ENCODE measurements at places on chromosomes 1 and 21.

- no peak for DNase-seq
- peaks cover 35% of the 10 kb centered on the region for H3K27me3 ChIP-seq
- H3K4me3 ChIP-seq: no peak overlapping the region
- H3K27ac ChIP-seq: no peak overlapping the region
Measured at GRCh38 chr1:161989108-161989507, 34.6 kb downstream of the OLFML2B start.

DNA sequence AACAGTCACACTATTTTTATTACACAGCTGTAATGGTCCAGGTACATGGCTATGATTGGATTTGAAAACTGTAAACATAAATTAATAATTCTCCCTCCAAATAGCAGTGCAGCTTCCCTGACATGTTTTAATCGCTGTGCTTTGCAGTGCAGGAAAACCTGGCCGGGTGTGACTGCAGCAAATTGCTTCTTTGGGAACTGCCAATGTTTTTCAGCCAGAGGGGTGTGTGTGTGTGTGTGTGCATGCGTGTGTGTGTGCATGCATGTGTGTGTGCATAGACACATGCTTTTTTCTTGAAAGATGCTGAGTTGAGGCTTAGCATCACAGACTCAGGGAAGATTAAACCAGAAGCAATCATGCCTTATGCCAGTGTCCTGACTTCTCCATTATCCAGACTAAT, 231.2 kb downstream of the PRDM2 start:
- no peaks in the 10 kb centered on the region for H3K36me3 ChIP-seq
- DNase-seq: no peak
- peaks cover 34% of the 10 kb centered on the region for H3K27me3 ChIP-seq
- no peaks in the 10 kb centered on the region for H3K4me1 ChIP-seq
- no peak overlapping the region for H3K4me3 ChIP-seq
- no peak overlapping the region for H3K27ac ChIP-seq

DNA sequence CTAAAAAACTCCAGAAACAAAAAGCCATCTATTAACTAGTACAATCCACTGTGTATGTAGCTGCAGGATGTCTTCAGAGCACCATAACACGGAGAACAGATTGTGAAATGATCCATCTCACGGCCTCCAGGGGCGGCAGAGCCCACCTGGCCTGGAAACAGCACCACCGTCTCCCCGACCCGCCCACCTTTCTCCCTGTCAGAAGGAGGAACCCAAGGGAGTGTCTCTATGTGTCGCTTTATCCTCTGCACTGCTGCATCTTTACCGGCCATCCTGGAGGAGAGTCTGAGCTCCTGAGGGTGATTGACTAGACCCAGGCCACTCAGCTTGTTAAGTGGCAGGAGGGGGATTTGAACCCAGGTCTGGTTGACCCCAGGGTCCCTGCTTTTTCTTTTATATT, 405.0 kb downstream of the MATN1 start:
- no peaks in the 10 kb centered on the region for H3K36me3 ChIP-seq
- no peak overlapping the region for H3K4me3 ChIP-seq
- no peak for DNase-seq
- peaks cover 73% of the 10 kb centered on the region for H3K27me3 ChIP-seq
- no peak overlapping the region for H3K27ac ChIP-seq

- no peaks in the 10 kb centered on the region for H3K36me3 ChIP-seq
- peaks cover under 1% of the 10 kb centered on the region for H3K27me3 ChIP-seq
- H3K4me3 ChIP-seq: no peak overlapping the region
- no peak for DNase-seq
Measured at GRCh38 chr1:103459346-103459745, 66.2 kb upstream of the RNPC3 start.

DNA sequence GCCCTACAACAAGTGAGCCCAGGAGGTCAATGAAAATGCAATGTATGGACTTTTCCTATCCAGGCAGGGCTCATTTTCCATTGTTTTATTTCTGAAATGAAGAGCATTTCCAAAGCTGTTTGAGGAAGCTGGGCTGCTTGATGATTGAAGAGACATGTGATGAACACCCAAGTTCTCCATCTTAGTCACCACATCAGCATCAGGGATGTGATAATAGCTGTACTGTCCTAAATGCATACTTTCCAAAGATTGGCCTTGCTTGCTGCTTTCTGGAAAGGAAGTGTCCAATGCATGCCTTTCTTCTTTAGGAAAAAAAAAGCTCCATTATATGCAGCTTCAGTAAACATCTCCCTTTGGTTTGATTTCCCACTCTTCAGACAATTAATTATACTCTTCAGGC, 425.9 kb upstream of the RUNX1 start:
- H3K4me1 ChIP-seq: peaks cover 12% of the 10 kb centered on the region
- no peak overlapping the region for H3K27ac ChIP-seq
- H3K27me3 ChIP-seq: peaks cover 46% of the 10 kb centered on the region
- no peak overlapping the region for H3K4me3 ChIP-seq

DNA sequence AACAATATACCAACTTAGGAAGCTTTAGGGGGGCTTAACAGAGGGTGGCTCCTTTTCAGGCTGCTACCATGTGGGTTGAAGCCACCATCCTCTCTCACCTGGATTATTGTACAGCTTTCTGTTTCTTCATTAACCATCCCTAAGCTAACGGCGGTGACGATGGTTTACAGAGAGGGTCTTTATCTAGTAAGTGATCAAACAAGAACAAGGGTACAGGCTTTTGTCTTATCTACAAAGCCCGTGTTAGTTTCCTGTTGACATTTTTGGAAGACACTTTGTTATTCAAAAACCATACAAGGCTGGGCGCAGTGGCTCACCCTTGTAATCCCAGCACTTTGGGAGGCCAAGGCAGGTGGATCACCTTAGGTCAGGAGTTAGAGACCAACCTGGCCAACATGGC, 20.4 kb downstream of the SLC25A33 start:
- no peak overlapping the region for H3K4me3 ChIP-seq
- H3K27ac ChIP-seq: peak overlapping the region; percentile 87
- peaks cover 12% of the 10 kb centered on the region for H3K4me1 ChIP-seq
- peaks cover 6% of the 10 kb centered on the region for H3K36me3 ChIP-seq
- no peak for DNase-seq

DNA sequence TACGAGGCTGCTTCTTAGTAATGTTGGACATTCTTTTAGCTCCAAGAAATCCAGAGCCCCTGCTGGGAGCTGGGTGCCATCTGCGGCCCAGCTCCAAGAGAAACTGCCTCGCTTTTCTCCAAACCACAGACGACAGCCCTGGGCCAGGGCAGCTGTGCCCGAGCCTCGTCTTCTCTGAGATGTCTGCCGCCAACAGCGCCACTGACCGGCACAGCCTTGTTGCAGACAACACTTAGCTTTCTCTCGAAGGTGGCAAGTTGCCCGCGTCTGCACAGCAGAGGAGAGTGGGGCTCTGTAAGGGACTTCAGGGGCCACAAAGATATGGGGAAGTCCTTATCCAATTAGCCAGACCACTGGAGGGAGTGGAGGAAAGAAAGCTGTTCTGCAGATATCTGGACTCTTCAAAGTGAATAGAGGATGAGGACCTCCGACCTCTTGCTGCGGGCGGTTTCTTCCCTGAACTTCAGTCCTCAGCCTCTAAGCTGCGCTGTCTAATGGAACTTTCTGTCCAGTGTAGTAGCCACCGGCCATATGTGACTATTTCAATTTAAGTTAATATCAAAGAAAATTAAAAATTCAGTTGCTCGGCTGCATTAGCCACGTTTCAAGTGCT, 63.9 kb upstream of the DISP3 start:
- no peak overlapping the region for H3K4me3 ChIP-seq
- no peaks in the 10 kb centered on the region for H3K36me3 ChIP-seq
- peaks cover 3% of the 10 kb centered on the region for H3K4me1 ChIP-seq
- DNase-seq: no peak
- H3K27me3 ChIP-seq: peaks cover 21% of the 10 kb centered on the region

All from T-helper 17 cell (primary cell).